ENCODE measurements at places on chromosomes 11 and 22. TPM values are rescaled to one million over a fixed set of nuclear protein-coding genes. Genes with fewer than 3 reads are reported as not detected.

The RNASEH2C gene
- polyA plus RNA-seq = 20.6 TPM

The DLG2 gene
- polyA plus RNA-seq = 0.19 TPM

The MLC1 gene
- not detected for polyA plus RNA-seq

The OR52N4 gene
- not detected for polyA plus RNA-seq

The CSF2RB gene
- 0.08 TPM for polyA plus RNA-seq

The CEND1 gene
- not detected for polyA plus RNA-seq

The GRIA4 gene
- polyA plus RNA-seq = not detected

The NXPE1 gene
- not detected for polyA plus RNA-seq

The CDHR5 gene
- polyA plus RNA-seq = not detected
